ENCODE measurements at places on chromosomes 2 and 18. TPM values are rescaled to one million over a fixed set of nuclear protein-coding genes. Genes with fewer than 3 reads are reported as not detected.

The TPO gene
- not detected for total RNA-seq

The SLC4A5 gene
- total RNA-seq: 0.14 TPM

The GNAL gene
- 4.5 TPM for total RNA-seq

The ALKAL2 gene
- total RNA-seq: not detected

The CPO gene
- total RNA-seq: not detected

The TMEFF2 gene
- total RNA-seq: 0.19 TPM

The KYNU gene
- total RNA-seq: 24.9 TPM

The KCNS3 gene
- 13.7 TPM for total RNA-seq

The HNRNPA3 gene
- 28.8 TPM for total RNA-seq

The GPR35 gene
- 0.28 TPM for total RNA-seq

The MYCN gene
- total RNA-seq: not detected

The HADHA gene
- total RNA-seq: 144 TPM

The GCG gene
- not detected for total RNA-seq

The DUSP19 gene
- total RNA-seq: 0.98 TPM

The CCDC85A gene
- not detected for total RNA-seq

The HAAO gene
- not detected for total RNA-seq

The CAPN14 gene
- 4.0 TPM for total RNA-seq

The SOX11 gene
- total RNA-seq: 4.2 TPM

The IL1B gene
- 63.4 TPM for total RNA-seq

The DNER gene
- total RNA-seq: 5.1 TPM
